ENCODE measurements at places on chromosomes 7 and 10. TPM values are rescaled to one million over a fixed set of nuclear protein-coding genes. Genes with fewer than 3 reads are reported as not detected.
A peak's percentile ranks its signal among the peaks of the same experiment; 100 is the strongest.

The CACNB2 gene
- 6.6 TPM for total RNA-seq

GRCh38 chr10:119377958-119378736 is 164.4 kb downstream of the RGS10 start:
- DNase-seq, result no peak
- H3K4me3 ChIP-seq, result no peak overlapping the region
- H3K4me1 ChIP-seq, result no peaks in the 10 kb centered on the region

DNA sequence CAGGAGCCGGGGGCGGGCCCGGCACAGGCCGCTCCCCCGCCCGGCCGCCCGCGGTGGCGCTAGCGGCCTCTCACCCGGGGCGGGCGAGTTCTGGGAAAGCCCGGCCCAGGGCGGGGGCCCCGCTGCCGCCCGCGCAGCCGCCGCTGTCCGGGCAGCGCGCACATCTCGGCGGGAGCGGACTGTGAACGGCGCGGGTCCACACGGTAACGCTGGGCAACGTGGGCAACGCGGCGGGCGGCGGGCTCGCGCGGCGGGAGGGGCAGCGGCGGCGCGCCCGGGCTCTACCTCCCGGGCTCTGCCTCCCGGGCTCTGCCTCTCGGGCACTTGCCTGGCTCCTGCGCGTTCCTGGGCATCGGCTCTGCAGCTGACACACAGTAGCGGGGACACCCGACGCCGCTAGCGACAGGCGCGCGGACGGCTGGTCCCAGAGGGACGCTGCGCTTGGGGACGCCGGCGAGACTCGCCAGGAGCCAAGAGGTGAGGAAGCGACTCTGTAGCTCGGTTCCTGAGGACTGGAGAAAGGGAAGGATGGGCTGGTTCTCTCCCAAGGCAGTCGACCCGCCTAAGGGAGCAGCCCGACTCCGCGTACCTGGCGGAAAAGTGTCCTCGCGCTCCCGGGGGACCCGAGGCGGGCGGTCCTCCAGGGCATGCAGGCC is at the start of gene PLCE1:
Gene PLCE1, plus strand, starts transcription at position 150 of the 656 bp plus-strand sequence. CDS start 37,116 bp downstream, outside the sequence.
- H3K36me3 ChIP-seq, result no peaks in the 10 kb centered on the region
- H3K4me1 ChIP-seq, result peaks cover 34% of the 10 kb centered on the region
- no peak for DNase-seq
- peak within 1 kb of the TSS; percentile 68 for H3K27ac ChIP-seq

- no peaks in the 10 kb centered on the region for H3K4me1 ChIP-seq
- DNase-seq, result no peak
- no peaks in the 10 kb centered on the region for H3K36me3 ChIP-seq
- no peak overlapping the region for H3K4me3 ChIP-seq
- no peak overlapping the region for H3K27ac ChIP-seq
- H3K27me3 ChIP-seq, result no peaks in the 10 kb centered on the region
Observed at GRCh38 chr10:107409522-107409921, 245.0 kb upstream of the SORCS1 start.

GRCh38 chr10:17257466-17258321 is 29.7 kb downstream of the VIM start:
- no peak for DNase-seq
- H3K4me3 ChIP-seq, result no peak overlapping the region
- H3K27me3 ChIP-seq, result no peaks in the 10 kb centered on the region
- no peaks in the 10 kb centered on the region for H3K36me3 ChIP-seq
- no peak overlapping the region for H3K27ac ChIP-seq

All from tibial nerve (tissue), 4 donors.